Activated CD8-positive, alpha-beta memory T cell treated with anti-CD3 and anti-CD28 coated beads for 4 hours (primary cell): ENCODE measurements at places on chromosomes 3 and 15.

DNA sequence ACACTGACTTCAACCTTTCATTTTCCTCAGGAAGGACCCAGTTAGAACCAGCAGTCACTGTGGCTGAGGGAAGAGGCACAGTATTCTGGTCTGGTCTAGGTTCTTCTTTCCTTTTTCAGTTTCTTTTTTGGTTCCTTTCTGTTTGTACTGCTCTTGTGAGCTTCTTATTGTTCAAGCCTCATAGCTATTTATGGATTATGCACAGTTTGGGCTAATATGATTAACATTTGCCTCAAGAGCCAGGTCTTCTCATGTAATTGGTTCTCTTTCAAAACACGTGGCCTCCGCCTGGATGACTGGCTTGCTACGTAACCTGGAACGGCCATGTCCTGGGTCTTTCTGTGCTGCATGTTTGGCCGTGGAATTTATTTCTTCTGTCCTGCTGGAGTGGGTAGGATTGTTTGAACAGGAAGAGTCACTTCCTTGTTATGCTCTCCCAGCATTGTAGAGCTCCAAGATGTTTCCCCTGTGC, 43.3 kb downstream of the RBMS3 start:
- no peak for DNase-seq

DNA sequence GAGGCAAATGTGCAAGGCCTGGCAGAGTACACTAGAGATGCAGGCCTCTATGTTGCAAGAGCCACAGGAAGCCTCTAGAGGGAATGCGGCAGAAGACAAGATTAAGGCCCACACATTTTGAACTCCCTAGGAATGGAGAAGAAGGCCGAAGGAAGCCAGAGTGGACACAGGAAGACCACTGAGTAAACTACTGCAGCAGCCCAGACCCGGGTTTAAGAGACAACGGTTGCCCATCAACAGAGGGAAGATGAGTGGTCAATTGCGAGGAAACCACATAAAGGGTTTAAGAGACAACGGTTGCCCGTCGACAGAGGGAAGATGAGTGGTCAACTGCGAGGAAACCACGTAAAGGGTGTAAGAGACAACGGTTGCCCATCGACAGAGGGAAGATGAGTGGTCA, 14.6 kb downstream of the CHSY1 start:
- DNase-seq = no peak

- no peak for DNase-seq
These were observed 14.9 kb downstream of the ATP13A3 start for GRCh38 chr3:194471863-194472262.

DNA sequence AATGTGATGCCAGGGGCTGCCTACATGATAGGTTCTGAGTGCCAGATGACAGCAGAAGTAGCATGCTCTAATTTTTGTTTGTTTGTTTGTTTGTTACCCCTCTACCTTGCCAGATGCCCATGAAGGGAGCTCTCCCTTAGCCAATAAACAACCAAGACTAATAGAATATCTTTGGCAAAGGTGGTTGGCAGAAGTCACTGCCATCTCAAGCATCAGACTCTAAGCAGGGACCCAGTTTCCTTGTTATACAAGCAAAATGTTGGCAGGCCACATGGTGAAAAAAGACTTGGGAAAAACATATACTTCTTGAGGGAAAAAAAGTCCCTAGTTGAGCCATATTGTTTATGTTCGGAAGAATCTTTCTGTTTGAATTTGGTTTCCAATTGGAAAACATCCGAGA, 609.0 kb upstream of the CFAP20DC start:
- DNase-seq = no peak

DNA sequence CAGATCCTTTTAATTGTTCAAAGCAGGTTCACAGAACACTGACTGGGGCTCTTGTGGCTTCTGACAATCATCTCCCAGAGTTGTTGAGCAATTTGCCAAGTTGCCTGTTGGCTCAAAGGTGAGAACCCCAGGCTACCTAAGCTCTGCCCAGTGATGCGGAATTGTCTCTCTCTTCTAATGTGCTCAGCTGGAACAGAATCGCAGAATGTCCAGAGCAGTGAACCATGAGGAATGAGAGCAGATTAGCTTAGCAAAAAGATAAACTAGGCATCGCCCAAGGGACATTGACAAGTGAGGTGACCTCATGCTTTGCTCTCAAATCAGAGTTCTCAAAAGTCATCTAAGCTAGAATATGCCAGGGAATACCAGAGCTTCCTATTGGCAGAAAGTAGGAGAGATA, 148.1 kb downstream of the WDR76 start:
- no peak for DNase-seq

- no peak for DNase-seq
These were observed 126.0 kb downstream of the MYLK start for GRCh38 chr3:123758081-123758564.

- DNase-seq = no peak
These were observed 20.3 kb downstream of the CRTAP start for GRCh38 chr3:33134026-33134625.

DNA sequence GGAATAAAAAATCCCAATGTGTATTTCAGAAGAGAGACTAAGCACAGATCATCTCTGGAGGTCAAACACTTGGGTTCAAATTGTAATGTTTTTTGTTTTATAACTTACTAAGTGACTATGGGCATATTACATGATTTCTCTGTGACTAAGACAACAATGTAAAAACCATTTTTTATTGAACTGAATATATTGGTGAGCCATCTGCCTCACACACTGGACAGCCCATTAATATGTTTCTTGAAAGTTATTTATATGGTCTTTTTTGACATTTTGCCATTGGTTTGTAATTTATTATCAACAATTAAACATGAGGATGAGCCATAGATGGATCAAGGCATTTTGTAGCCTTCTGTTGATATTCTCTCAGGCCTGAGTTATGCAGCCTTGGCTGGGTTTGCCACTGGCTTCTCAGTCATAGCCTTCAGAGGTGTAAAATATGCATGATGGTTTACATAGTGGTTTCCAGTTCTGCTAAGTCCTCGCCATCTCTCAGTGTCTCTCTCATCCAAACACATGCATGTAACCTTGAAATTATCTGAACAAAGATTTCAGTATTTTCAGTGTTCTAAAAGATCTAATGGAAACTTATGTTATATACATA, 997.2 kb downstream of the DIPK2A start:
- DNase-seq = no peak

GRCh38 chr15:91787198-91787597, 66.3 kb upstream of the SLCO3A1 start:
- no peak for DNase-seq

DNA sequence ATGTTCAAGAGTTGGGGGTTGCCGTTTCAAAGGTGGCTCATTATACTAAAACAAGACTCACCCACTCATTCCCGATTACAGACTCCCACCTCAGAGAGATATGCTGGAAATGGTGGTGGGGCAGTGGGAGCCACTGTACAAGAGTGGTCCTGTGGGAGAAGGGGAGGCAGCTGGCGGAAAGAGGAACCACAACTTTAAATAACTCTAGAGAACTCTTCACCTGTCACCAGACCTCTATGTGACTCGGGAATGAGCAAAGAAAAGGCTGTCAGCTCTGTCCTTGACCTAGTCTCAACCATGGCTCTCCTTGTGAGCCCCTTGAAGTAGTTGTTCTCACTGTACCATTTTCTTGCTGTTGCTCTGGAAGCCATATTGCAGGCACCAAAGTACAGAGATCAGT, 293.8 kb downstream of the CHST2 start:
- DNase-seq = no peak

- no peak for DNase-seq
These were observed 25.8 kb downstream of the C3orf33 start for GRCh38 chr3:155780291-155780690.

DNA sequence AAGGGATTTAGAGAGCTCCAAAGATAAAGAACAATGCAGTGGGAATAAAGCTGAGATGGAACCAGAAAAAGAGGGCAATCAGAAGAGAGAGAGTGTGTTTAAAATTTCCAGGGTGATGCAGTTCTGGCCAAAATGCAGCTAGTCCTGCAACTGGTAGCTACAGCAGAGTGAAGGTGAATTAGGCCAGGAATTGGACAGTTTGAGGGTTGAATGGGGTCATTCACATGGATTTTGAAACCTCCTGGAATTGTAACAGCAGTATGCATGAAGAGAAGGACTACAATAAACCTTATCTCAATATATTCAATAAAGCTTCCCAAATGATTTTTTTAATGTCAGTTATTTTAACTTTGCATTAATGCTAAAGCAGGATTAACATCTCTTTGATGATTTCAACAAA, 85.2 kb downstream of the CBLB start:
- DNase-seq = no peak

DNA sequence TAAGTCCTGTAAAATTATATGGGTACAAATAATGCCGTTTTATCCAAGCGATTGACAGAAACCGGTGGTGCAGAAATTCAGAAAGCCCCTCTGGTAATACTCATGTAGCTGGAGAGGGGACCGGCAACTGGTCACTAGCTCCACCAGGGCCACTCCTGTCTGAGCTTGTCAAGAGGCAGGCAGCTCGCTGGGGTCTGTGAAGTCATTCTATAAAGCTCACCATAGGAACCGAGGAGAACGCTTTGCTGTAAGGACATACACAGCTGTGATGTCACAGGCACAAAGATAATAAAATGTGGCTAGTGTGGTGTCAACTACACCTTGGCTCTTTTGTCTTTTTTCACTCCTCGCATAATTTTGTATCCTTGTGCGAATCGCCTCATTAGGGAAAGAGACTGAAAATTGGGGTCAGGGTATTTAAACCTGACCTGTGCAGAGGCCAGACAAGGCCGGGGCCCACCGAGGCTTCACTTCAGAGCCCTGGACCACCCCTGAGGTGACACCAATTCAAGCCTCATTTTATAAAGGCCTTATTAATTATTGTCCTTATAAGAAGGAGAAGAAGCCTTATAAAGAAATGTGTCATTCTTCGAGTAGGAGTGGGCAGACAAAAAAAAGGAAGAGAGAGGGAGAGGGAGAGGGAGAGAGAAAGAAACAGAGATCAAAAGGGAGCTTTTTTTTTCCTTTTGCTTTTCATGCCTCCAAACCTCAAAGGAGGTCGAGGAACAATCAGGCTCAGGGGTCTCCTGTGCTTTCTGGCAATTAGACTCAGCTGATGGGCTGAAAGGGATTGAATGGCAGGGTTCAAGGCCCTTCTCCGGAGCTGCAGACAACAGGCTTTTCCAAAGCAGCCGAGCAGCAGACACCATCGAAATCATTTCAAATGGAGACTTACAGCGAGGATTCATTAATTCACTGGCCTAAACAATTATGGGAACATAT, 813.3 kb upstream of the ARRDC4 start:
- no peak for DNase-seq

- no peak for DNase-seq
These were observed 446.2 kb upstream of the NR2F2 start for GRCh38 chr15:95884276-95884675.

DNA sequence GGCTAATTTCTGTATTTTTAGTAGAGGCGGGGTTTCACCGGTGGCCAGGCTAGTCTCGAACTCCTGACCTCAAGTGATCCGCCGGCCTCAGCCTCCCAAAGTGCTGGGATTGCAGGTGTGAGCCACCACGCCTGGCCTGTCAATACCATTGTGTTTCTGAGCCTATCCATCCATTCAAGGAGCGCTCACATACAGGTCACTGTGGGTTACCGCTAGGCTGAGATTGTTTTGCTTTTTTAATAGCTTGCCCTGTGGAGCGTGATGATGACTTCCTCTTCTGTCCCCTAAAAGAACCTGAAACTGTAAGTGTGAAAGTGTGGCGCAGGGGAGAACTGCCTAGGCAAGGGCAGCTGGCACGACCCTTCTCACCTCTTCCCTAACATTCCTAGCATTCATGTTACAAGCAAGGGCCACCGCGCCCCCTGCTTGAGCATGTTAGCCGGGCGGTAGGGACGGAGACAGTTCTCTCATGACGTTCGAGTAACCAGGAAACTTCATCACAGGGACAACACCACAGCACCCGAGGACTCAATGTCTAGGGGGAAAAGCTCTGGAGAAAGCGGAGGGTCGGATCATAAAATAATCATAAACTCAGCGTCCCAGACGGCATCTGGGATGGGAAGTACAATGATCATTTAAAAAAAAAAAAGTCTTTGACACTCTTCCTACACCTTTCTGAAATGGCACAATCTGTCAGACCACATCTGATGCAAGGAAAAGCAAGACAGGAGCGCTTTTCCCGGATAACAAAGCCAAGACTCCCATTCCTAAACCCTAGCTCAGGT, 790 bp downstream of the LAMP3 start:
- DNase-seq = no peak

GRCh38 chr3:147846854-147847478, 437.8 kb downstream of the ZIC1 start:
- no peak for DNase-seq

GRCh38 chr3:14320219-14320618, 82.2 kb upstream of the SLC6A6 start:
- DNase-seq = no peak

- no peak for DNase-seq
These were observed 15.0 kb downstream of the SFMBT1 start for GRCh38 chr3:53030619-53031449.

- DNase-seq = no peak
These were observed 14.3 kb upstream of the SRP14 start for GRCh38 chr15:40053079-40053830.

GRCh38 chr15:81023483-81024264, 23.0 kb downstream of the TLNRD1 start:
- DNase-seq = no peak

DNA sequence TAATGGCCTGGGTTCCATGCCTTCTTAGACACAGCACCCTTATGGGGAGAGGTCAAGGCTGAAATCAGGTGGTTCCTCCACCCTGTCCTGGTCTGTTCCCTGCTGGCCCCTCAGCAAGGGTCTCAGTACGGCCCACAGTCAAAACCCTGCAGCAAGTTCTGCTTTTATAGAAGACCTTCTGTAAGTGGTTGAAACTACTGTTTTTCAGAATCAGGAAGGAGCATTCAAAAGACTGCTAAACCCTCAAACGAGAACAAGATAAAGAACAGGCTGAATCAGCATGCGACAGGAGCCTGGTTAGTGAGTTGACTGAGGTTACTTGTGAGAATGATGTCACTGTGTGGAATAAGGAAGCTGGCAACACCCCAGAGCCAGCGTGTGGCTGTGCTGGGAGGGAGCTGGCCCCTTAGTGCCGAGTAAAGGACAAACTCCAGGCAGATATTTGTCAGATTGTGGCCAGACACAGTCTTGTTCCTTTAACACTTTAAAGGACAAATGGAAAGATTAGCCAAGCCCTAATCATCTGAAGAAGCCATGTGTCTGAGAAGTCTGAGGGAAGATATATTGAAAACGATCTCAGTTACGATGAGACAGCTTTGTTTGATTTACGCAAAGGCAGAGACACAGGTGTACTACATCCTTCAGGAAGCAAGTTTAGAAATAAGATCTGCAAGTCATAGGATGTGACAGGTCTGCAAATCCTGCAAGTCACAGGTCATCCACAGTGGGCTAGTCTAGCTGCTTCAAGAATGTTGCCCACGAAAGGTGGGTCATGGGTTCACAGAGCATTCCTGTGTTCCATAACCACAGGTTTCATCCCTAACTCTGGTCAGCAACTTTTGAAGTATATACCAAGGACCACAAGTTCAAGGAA, 54.0 kb downstream of the B3GNT5 start:
- DNase-seq = peak; percentile 20

- no peak for DNase-seq
These were observed 893 bp upstream of the MTHFS start for GRCh38 chr15:79897701-79898113.

GRCh38 chr15:81856634-81857026, 189.2 kb downstream of the MEX3B start:
- no peak for DNase-seq

GRCh38 chr15:66865622-66866611, 163.9 kb downstream of the SMAD6 start:
- DNase-seq = no peak

- no peak for DNase-seq
These were observed 107.2 kb downstream of the PGPEP1L start for GRCh38 chr15:98900356-98900755.

GRCh38 chr3:59558906-59559720, 509.3 kb upstream of the CFAP20DC start:
- DNase-seq = no peak

GRCh38 chr15:61243983-61244593, 15.0 kb upstream of the RORA start:
- DNase-seq = no peak
